ENCODE measurements at places on chromosomes 6 and 20.

- no peak for DNase-seq
Observed at GRCh38 chr6:116008470-116009243, 52.0 kb downstream of the FRK start.

DNA sequence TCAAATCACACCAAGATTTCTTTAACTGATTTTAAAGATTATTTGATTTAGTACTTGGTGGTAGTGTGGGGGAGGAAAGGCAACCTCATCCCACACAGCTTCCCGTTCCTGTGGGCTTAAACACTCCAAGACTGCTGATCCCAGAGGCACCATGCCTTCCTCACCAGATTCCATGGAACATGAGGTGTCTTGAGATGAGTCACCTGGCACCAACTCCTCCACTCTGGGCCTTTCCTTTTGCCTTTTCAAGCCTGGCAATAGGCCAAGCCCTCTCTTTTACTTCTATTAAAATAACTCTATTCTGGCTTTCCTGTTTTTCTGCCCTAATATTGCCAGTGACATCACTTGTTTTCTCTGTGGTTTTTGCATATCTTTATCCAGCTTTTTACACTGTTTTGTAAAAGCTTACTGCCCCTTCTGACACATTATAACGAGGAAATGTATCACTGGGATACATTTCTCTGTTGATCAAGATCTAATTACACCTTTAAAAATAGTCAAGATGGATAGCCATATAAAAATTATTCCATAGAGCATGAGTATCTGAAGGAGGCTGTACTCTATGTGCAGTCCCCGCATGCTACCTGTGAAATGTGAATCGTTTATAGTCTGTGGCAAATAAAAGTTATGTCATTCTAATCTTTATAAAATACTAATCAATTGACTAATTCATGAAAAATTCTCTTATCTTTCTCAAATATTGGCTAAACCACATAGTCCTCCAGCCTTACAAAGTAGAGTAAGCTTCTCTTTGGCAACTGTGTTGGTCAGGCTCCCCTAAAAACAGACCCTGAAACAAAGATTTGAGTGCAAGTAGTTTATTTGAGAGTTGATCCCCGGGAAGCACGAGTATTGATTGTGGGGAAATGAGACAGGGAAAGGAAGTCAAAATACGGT, 257.8 kb upstream of the KCNQ5 start:
- DNase-seq, result no peak

DNA sequence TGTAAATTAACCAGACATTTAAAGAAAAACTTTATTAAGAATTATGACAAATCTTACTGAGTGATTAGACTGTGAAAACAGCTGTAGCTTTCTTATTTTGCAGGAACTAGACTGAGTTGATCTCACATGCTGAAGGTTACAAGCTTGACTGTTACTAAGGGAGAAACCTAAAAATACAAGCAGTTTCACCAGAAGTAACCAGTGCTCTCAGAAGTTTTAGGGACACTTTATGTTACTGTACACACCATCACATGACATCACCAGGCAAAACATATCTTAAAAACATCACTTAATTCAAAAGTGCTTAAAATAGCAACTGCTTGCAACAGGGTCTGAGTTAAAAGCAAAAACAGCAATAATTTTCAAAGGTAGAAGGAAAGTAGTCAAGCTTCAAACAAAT, 5.4 kb downstream of the FBXO30 start:
- DNase-seq, result no peak

- no peak for DNase-seq
Observed at GRCh38 chr6:48036316-48036715, 74.7 kb downstream of the PTCHD4 start.

DNA sequence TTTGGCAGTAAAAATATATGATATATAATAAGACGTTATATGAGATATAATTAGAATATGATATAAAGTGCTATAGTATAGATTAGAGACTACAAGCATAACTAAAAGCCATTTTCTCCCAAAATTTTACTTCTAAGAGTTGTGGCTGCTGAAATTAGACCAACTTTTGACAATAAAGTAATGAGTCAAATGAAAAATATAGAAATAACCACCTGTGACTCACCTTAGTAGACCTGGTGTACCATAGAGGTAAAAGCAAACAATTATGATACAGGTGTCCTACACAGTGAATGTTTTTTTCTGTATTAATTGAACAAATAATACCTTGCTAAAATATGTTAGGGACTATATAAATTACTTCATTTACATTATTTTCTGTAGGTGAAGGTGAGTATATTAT, 482.9 kb upstream of the MAN1A1 start:
- no peak for DNase-seq

DNA sequence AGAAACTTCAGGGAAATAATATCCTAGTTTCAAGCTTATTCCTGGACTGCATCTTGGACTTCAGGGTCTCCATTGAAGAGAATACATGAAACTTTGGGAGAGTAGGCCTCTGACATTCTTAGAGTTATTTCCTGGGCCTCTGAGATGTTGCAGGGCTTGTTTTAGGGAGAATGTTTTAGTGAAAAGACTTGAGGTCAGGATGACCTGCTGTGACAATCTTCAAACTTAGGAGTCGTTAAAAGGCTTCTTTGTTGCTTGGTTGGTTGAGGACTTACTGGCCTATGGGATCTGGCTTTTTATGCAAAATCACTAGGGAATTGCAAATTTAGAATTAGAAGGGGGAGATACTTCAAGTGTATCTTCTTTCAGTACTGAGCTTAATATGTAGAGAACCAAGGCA, 613.2 kb upstream of the FLRT3 start:
- DNase-seq, result no peak

DNA sequence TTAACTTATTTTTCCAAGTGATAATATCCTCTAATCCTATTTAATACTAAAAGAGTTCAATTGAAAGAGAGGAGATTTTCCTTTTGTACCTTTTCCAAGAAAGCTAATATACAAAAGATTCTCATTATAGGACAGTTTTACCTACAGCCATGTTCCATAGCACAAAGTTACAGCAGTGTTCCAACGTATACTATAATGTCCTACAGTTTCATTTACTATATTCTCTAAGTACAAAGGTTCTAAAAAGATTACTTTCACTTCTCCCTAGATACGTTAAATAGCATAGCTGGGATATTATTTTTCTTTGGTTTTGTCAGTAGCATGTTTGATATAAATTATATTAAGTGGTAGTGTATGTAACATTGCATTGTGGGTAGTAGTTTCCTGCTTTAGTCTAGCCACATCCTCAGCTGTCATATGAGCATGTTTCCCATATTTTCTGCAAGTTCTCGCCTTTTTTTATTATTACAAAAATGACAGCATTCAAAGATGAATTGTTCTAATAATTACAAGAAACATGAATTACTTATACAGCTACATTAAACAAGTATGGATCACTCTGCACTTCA, 4.4 kb upstream of the RUNX2 start:
- DNase-seq, result peak; percentile 33

DNA sequence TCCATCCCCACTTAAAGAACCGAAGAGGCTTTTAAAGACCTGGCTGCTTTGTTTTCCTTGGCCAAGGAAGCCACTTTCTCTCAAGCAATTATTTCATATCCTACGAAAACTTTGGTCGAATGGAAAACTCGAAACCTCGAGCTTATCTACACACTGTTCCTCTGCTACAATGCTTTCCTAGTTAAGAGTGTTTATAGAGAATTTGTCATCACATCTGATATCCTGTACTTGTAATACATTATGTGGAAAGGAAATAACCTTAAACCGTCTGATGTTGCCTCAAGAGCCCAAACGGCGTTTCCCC, 28.1 kb downstream of the TFAP2B start:
- DNase-seq, result no peak

DNA sequence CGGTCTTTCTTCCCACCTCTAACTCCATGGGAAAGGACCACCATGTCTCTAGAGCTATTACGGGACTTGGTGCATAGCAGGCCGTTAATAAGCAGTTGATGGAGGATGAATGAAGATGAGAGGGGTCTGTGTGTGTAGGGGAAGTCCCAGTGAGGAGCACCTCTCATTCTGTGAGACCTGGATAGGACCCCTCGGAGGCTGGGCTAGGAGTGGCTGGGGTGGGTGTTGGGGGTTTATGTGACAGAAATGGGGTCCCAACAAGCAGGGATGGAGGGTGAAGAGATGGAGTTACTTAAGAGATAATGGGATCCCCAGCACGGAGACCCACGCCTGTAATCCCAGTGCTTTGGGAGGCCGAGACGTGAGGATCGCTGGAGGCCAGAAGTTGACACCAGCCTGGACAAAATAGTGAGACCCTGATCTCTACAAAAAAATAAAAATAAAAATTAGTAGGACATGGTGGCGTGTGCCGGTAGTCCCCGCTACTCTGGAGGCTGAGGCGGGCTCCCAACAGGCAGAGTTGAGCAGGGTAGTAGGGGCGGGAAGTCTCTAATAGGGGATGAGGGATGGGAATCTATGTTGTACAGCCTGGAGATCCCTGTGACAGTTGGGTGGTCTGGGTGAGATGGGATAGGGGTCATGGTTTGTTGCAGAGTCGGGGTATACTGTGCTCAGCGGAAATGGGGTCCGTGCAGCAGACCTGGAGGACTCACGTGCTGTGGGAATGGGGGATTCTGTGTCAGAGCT, 677 bp upstream of the ZNF341 start:
- no peak for DNase-seq

DNA sequence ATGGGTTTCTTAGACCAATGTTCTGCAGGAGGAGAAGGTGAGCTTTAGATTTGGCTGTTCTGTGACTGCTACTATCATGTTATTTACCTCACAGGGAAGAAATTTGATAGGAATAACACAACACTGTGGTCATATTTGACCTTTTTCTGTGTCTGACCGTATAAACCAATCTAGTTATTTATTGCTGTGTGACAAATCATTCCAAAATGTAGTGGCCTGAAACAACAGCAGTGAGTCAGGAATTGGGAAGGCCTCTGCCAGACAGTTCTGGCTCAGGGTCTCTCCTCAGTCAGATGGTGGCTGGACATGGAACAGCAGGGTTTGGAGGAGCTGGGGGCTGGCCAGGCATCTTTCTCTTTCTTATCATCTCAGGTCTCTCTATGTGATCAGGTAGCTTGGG, 33.0 kb downstream of the RIPOR2 start:
- no peak for DNase-seq

GRCh38 chr6:125041740-125042459, 79.7 kb downstream of the RNF217 start:
- DNase-seq, result no peak
